ENCODE measurements at places on chromosomes 7 and 10. TPM values are rescaled to one million over a fixed set of nuclear protein-coding genes. Genes with fewer than 3 reads are reported as not detected.

DNA sequence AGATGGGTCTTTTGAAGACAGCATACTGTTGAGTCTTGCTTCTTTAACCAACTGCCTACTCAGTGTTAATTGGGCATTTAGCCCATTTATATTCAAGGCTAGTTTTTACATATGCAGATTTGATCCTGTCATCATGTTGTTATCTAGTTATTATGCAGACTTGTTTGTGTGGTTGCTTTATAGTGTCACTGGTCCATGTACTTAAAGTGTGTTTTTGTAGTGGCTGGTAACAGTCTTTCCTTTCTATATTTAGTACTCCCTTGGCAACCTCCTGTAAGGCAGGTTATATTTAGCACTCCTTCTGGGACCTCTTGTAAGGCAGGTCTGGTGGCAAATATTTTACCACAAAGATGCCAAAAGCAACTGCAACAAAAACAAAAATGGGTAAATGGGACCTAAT, 66.7 kb downstream of the TES start:
- no peak for DNase-seq

- no peak for DNase-seq
These were observed 16.9 kb upstream of the SMARCD3 start for GRCh38 chr7:151265351-151265931.

DNA sequence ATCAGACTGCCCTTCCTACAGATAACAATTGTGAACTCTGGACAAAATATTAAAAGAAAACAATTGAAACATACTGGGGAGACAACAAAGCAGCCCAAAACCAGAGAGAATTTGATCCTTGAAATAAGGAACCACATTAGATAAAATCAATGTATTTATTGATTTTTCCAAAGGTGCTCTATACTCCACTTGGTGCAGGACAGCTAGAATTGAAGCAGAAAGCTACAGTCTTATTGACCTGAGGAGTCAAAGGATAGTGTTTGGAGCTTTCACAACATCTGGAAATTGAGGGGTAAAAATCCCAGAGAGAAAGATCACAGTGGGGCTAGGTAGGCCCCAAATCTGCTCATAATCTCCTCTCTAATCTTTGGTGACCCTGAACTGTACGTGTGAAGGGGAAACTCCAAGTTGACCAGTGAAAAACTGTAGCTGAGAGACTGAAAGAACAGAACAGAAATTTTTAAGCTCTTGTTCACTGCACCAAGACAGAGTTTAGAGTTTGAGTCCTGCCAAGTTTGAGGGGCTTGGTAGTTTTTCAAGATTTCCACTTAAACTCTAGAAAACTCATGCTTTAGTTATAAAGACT, 70.2 kb downstream of the SAMD9 start:
- no peak for DNase-seq

GRCh38 chr7:108839076-108839475, 269.4 kb downstream of the DNAJB9 start:
- DNase-seq: no peak

DNA sequence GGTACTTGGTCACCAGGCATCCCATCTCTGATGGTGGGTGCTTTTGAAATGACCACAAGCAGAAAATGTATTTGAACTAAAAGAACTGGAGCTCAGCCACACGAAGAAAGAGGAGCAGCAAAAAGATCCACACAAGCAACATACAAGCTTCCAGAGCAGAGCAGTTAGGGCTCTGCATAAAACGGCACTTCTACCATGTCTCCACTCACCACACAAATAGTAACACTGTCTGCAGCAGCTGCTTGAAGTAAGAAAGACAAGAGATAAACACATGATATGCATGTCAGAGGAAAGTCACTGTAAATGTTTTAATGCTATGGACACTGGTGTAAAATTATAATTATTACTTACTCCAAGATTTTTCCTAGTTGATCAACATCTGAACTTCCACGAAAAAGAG, 32.5 kb upstream of the FAM133B start:
- DNase-seq: no peak

GRCh38 chr10:75466886-75467285, 35.5 kb downstream of the LRMDA start:
- no peak for DNase-seq

- peak; percentile 86 for DNase-seq
These were observed 1.1 kb downstream of the RADIL start for GRCh38 chr7:4882169-4883032.

DNA sequence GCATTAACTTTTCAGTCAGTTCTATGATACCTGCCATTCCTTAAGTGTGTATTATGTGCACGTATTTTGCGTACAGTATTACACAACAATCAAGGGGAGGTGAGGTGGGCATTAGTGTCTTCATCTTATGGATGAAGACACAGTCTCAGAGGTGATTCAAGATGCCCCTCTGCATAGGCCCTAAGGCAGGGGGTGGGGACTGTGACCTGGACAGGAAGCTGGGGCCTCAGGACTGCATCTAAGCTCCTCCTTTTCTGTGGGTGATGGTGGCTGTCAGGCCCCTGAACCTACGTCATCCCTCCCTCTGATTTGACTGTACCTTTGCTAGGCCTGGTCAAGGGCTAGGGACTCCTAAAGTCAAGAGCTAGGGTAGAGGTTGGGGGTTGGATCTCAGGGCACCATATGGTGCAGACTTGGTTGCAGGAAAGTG, 38.9 kb downstream of the HK1 start:
- DNase-seq: peak; percentile 29

DNA sequence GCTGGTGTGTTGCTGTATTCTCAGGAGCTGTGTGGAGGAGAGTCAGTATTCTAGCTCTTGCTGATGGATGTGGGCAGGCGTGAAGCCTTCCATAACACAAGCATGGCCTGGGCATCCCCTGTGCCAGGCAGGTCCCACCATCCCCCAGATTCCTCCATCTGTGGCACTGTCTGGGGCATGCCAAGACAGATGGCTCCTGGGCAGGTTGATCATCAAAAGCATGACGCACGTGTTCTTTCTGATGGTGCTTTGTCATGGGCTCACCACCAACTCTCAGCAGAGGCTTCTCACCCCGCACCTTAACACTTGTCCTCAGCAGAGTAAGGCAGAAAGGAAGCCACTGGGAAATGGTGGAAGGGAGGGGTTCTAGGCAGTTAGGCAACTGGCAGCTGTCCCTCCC, 364.3 kb downstream of the PLXNA4 start:
- no peak for DNase-seq

GRCh38 chr7:17600340-17600752, 301.9 kb downstream of the AHR start:
- no peak for DNase-seq

DNA sequence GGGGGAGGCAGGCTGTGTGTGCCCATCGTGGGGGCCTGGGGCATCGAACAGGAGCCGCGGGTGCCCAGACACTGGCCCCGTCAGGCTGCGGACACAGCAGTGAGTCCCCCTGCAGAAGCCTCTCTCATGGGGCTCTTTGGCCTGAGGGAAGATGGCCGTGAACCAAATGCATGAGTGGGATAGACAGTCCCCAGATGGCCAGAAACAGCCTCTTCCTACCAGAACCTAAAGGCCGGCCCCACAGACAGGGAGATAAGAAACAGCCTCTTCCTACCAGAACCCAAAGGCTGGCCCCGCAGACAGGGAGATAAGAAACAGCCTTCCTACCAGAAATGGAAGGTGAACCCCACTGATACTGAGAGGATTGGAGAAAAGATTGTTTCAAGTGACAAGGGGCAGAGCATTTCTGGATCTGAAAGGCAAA, 16.6 kb downstream of the IDI2 start:
- DNase-seq: no peak

DNA sequence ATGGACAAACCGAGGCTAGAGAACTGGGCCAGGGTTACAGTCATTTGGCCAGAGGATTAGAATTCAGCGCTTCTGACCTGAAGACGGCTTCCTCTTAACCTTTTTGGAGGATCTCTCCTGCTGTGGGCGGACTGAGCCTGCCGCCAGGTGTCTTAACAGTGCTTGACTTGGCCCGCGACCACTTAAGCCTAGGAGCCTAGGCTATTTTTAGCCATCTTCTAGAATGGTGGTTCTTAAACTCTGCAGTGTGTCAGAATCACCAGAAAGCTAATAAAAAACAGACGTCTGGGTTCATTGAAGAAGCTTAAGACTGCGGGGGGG, 722 bp downstream of the MDH2 start:
- DNase-seq: no peak

DNA sequence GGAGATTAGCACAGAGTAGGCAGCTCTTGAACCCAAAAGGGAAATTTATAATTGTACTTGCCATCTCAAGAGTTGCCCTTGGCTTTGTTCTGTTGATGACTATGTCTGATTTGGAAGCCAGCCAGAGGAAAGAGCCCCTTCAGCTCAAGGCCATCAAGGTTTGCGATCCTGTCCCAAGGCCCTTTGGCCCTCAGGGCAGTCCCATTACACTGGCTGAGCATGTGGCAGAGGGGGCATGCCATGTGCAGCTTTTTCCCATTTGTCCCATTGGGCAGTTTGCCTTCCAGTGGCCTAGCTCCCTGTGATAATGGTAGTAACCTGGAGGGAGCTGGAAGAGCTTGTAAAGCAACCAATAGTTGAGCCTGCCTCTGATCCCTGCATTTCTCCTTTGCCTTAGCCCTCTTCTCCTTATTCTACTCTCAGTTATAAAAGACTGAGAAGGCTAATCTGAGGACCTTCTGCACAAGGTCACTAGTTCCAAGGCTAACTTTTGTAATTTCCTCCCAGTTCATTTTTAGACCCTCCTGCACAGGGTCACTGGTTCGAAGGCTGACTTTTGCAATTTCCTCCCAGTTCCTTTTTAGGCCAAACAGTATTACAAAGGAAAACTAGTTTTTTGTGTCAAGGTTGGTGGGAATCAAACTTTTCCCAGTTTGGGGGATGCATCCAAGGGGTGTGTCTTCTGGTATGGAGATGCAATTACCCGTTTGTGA, 31.0 kb upstream of the ARHGAP12 start:
- no peak for DNase-seq

- DNase-seq: no peak
These were observed 35.4 kb upstream of the NPFFR1 start for GRCh38 chr10:70319183-70319582.

GRCh38 chr10:63553031-63553430, 31.8 kb downstream of the REEP3 start:
- no peak for DNase-seq

- DNase-seq: no peak
These were observed 114.6 kb upstream of the AGK start for GRCh38 chr7:141436575-141437075.

DNA sequence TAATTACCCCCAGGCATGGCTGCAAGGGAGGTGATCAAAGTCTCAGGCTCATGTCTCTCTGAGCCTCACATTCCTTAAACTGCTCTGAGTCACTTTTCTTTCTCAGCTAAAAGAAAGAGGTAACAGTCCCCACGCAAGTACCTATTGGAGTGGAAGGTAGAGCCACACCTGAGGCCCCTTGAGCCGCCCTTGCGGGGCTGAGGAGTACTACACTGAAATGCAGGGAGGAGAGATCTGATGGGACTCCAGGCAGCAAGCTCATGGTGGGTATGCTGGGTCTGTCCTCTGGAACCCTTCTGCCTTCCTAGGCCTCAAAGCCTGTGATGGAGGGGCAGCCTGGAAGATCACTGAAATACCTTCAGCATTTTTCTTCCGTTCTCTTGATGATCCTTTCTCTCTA, 960.0 kb downstream of the DNAJB9 start:
- no peak for DNase-seq

DNA sequence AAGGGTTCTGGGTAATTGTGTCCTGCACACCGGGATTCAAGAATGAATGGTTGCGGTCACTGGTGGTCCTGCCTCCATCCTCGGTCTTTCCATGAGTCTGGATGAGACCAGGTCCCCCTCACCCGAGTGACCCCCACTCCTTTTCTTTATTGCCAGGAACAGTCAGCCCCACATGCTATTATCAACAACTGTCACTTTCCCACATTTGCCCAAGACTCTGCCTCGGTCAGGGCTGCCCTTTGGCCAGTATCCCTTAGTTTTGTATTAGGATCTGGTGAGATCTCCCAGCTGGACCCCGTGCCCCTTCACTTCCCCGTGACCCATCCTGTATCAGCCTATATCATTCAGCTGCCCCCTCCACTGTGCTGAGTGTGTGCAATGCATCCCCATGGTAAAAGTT, 288.3 kb downstream of the ADARB2 start:
- no peak for DNase-seq

DNA sequence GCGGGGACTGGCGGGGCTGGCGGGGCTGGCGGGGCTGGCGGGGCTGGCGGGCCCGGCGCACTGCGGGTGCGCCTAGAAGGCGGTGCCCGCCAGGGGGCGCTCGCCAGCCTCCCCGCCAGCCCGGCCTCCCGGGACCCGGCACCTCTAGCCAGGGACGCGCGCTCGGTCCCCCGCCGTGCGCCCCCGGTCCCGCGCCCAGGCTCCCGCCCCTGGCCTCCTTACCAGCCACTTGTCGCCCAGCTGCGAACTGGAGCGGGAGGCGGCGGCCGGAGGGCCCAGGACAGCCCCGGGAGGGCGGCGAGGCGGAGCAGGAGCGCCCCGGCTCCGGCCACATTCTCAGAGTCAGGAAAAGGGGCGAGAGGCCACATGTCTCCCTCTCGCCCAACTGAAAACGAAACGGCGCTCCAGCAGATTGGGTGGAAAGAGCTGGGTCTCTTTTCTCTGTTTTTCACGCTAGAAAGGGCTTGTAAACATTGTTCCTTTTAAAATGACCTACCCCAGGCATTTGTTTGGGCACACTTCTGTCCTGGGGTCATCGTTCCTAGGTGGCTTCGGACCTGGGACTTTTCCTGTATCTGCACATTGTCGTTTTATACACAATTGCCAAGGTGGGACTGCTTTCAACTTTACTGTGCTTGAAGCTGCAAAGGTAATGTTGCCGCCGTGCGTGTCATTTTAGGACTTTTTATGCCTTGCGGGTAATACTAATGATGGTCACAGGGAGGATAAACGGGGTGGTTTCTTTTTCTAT, 378 bp upstream of the PRKCQ start:
- DNase-seq: peak; percentile 77

DNA sequence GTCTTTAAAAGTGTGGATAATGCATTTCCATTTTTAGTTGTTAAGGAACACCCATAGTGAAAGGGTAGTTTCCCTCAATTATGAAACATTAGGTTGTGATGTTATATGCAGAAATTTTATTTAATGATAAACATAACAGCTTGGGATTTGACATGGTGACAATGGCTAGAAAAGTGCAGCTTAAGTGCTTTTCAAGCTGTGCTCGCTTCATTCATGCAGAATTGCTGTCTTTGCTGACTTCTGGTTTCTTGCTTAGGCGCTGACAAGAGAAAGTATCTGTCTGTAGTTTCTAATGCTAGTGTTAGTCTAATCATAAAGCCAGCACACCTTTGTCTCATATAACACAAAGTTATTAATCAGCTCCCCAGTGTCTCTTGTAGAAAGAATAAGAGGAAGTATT, 170.0 kb downstream of the ARL5B start:
- DNase-seq: no peak

Gene TAS2R60
- total RNA-seq: not detected

Gene AGR3
- total RNA-seq: not detected

Gene CHPF2
- total RNA-seq: 75.5 TPM

Gene CPEB3
- 5.2 TPM for total RNA-seq

Gene NEURL1
- total RNA-seq: 1.2 TPM

Gene MPP7
- 42.0 TPM for total RNA-seq

Gene HDAC9
- total RNA-seq: 60.0 TPM

Gene CTAGE15
- total RNA-seq: 6.7 TPM

Gene TAS2R41
- not detected for total RNA-seq

Gene AQP1
- total RNA-seq: 64.6 TPM

Gene ANKRD61
- total RNA-seq: not detected

Gene CPED1
- 23.5 TPM for total RNA-seq

Gene PTPN20
- 15.2 TPM for total RNA-seq

Gene GPR15LG
- not detected for total RNA-seq

All from stomach (tissue), 19 donors.